Type B pancreatic cell (in vitro differentiated cells): ENCODE measurements at places on chromosomes 5 and 9.
A peak's percentile ranks its signal among the peaks of the same experiment; 100 is the strongest.

GRCh38 chr5:102229685-102230084, 66.4 kb downstream of the SLCO4C1 start:
- DNase-seq, result no peak

GRCh38 chr5:33238826-33239695, 201.7 kb upstream of the TARS1 start:
- no peak for DNase-seq

DNA sequence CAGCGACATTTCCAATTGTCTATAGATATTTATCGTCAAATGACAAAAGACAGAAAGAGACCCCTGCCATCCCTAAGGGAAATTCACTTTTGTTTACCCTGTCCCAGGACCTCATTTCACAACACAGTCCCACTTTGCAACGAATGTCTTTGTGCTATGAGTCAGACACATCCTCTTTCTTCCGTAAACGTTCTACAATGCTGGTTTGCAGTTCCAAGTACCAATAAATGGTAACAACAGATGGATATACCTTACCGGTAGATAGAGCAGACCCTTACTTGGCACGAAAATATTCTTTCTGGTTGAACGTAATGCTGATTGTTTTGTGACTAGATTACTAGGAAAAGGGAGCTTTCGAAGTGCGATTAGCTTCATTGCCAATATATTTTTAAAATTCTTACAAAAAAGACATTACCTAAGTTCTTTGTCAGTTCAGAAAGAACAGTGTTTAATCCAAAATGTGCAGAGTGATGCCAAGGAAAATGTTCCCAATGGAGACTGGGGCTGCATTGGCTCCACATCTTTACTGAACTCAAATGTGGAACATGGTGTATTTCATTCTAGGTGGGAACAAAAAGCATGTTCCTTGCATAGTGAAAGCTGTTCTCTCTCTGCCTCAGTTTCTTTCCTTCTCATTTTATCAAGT, 202.5 kb upstream of the SLC27A6 start:
- no peak for DNase-seq

- DNase-seq, result no peak
Observed at GRCh38 chr5:169411786-169412430, 111.0 kb upstream of the SLIT3 start.

GRCh38 chr9:99104459-99105151, at the start of gene TGFBR1:
TGFBR1 (plus strand) TSS chr9:99105113; CDS start chr9:99105206, 93 bp downstream.
- DNase-seq, result peak; percentile 96

DNA sequence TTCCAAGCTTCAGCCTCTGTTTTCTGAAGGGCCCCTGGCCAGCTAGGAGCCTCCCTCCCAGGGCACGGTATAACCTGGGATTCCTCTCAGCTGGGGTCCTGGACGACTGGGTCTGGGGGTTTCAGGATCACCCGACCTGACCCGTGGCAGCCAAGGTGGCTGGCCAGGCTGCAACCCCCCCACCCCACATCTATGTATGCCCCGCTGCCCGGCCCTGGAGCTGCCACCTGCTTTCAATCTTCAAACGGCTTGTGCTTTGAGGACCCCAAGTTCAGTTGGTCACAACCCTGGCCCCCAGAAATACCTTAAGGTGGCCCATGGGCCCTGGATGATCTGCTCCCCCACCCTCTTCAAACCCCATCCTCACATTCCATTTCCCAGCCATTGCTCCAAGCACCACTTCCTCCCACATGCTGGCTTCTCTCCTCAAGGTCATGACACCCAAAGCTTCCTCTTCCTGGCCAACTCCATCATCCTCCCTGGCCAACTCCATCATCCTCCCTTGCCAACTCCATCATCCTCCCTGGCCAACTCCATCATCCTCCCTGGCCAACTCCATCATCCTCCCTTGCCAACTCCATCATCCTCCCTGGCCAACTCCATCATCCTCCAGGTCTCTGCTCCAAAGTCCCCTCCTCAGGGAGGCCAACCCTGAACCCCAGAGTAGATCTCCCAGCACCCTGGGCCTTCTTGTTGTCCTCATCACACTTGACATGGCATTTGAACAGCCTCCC, 17.2 kb upstream of the TTLL11 start:
- DNase-seq, result no peak

DNA sequence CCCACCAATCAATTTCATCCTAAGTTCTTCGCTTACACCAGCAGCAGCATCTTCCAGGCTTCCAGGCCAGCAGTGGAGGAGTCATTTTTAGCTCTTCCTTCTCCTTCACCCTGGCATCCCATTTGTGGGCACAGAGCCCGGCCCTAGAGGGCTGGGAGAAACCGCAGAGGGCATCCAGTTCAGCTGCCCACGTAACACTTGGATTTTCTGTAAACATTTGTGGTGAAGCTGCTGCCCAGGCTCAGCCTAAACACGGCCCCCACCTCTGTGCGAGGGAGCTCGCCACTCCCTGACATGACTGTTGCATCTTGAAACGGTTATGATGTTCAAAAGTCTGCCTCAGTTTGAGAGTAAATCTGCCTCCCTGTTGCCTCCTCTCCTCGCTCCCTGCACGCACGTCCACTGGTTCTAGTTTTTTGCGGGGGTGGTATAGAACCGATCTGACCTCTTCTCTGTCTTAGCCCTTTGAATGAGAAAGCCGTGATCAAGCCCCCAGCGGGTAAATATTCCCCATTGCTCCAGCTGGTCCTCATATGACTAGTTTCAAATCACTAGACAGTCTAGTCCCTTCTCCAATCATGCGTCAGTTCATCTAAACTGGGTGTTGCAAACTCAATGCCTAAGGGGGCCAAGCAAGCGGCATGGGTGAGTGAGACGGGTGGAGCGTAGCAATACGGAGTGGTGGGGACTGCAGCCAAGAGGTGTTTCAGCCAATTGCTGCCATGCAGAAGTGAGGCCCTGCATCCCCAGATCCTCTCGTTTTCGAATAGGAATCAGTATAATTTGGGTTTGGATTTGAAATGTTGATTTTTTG, 34.9 kb upstream of the N4BP3 start:
- DNase-seq, result no peak

DNA sequence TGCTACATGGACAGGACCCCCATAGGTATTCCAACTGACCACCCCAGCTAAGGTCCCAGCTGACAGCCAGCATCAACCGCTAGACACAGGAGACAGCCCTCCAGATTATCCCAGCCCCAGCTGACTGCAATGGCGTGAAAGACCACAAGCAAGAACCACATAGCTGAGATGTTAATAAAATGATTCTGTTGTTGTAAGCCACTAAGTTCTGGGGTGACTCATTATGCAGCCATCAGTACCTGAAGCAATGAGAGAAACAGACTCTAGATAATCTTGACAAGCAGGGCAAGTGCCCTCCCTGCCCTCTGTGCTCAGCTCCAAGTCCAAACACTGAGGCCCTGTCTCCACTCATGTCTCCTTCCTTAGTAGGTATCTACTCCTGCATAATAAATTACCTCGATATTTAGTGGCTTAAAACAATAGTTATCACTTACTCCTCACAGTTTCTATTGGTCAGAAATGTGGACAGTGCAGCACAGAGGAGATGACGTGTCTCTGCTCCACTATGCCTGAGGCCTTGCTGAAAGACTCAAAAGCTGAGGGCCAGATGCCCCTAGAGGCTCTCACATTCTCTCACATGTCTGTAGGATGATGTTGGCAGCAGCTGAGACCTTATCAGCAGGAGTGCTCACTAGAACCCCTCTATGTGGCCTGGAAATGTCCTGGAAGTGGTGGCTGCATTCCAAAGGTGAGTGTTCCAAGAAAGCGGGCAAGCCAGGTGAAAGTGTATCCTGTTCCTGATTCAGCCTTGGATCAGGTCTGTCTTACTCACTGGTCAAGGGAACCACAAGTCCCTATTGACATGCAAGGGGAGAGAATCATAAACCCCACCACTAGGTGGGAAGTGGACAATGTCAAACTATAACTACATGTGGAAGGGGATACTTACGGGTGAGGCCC, 2.5 kb downstream of the MGAT1 start:
- no peak for DNase-seq

GRCh38 chr5:13648822-13649221, 295.7 kb downstream of the DNAH5 start:
- no peak for DNase-seq

GRCh38 chr5:136382071-136382470, 16.7 kb upstream of the TRPC7 start:
- no peak for DNase-seq

DNA sequence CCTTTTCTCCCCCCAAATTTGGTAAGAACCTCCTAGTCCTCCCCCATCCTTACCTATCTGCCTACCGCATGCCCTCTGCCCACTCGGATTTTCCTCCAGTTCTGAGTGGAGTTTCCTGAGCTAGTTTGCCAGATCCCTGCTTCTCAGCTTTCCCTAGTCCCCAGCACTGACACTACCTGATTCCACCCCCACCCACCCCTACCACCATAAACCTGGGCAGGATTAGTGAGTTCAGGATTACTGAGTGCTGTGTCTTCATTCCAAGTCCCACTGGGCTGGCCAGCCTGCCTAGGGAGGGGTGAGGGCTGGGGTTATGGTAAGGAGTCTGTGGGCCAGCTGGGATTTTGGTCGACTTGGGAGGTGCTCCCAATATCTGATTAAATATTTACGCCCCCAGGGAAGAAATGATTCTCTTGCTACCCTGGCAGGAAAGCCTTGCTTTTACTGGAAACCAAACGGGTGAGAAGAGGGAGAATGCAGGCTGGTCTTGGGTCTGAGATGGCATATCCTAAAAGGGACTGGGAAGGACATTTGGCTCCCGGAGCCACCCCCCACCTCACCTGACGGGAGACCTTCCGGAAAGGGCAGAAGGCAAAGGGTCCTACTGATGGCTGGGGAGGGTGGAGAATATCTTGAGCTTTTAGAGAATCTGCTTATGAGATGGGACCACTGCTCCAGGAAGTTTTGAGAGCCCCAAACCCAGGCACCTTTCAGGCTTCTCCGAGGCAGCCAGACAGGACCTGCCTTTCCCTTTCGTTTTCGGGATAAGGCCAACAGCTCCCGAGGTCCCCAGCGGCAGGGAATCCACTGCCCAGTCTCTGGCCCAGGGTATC, 3.7 kb downstream of the PITX1 start:
- DNase-seq, result no peak

DNA sequence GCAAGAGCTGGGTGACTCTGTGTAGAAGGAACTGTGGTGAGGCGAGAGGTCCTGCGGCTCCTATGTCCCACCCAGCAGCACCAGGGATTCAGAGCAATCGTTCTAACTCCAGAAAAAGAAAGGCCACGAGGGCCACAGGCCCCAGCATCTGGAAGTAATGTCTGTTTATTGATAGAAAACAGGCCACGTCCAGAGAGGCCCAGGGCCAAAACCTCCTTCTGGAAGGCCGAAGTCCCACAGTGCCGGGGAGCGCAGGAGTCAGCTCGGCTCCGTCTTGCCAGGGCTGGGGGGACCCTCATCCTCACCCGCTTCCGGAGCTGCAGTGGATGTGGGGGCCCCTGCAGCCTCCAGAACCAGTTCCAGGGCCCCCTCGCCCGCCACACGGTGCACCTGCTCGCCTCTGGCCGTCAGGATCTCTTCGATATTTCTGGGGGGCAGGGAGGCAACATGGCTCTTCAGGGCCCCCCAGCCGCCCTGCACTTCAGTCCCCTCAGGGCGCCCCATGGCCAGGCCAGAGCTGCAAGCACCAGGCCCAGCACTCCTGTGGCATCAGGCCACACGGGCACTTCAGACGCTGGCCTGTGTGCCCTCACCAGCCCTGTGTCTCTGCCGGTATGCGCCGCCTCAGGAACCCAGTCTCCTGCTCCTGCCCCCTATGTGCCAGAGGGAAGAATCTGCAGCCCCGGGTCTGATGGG, 1.6 kb downstream of the DNLZ start:
- DNase-seq, result no peak

GRCh38 chr5:120139039-120139438, 325.1 kb upstream of the PRR16 start:
- no peak for DNase-seq

- DNase-seq, result no peak
Observed at GRCh38 chr5:14568333-14568732, 13.3 kb upstream of the OTULINL start.

DNA sequence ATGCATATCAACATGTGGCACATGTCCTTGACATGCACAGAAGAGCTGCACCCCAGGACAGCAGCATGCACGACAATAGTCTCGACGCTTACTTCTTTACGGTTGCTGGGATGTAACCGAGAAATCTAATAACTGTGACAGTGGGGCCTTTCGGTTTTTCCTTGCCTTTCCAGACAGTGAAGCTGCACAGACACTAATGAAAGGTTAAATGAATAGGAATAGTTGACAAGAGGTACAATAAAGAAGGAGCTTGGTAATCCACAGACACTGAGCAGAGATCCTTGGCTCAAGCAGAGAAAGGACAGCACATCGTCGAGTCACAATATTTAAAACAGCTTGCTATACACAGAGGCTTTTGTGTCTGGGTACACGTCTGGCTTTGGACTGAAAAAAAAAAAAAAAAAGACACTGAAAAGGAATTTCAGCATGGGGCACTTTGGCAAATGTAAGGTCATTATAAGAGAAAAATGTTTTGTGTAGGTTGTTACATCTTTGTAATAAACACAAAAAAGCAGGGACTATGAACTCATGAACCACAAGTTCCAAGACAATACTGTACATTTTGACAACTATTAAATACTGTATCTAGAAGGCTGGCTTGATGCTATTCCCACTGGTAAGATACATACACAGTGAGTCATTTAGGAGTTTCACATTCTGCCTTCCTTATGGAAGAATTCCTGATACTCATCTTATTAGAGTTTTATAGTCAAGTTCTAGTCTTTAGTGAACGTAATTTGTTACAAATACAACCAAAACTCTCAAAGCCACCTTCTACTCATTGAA, 5.6 kb downstream of the BNC2 start:
- no peak for DNase-seq

- no peak for DNase-seq
Observed at GRCh38 chr9:116276651-116277121, 123.1 kb downstream of the PAPPA start.

- DNase-seq, result no peak
Observed at GRCh38 chr5:147578228-147579024, 68.6 kb upstream of the DPYSL3 start.

GRCh38 chr9:136844761-136845464, 2.6 kb downstream of the AJM1 start:
- no peak for DNase-seq

GRCh38 chr5:136686192-136686872, 321.0 kb upstream of the TRPC7 start:
- no peak for DNase-seq

- DNase-seq, result no peak
Observed at GRCh38 chr5:141881886-141882285, 3.7 kb upstream of the PCDH1 start.
